GM12865 (cell line): ENCODE measurements at places on chromosomes 6 and 20.

GRCh38 chr20:25390538-25391528, at the start of gene ABHD12:
TSS of gene ABHD12 (minus strand) at chr20:25390835. CDS start at chr20:25390703, 132 bp downstream.
- DNase-seq, result peak; percentile 98

DNA sequence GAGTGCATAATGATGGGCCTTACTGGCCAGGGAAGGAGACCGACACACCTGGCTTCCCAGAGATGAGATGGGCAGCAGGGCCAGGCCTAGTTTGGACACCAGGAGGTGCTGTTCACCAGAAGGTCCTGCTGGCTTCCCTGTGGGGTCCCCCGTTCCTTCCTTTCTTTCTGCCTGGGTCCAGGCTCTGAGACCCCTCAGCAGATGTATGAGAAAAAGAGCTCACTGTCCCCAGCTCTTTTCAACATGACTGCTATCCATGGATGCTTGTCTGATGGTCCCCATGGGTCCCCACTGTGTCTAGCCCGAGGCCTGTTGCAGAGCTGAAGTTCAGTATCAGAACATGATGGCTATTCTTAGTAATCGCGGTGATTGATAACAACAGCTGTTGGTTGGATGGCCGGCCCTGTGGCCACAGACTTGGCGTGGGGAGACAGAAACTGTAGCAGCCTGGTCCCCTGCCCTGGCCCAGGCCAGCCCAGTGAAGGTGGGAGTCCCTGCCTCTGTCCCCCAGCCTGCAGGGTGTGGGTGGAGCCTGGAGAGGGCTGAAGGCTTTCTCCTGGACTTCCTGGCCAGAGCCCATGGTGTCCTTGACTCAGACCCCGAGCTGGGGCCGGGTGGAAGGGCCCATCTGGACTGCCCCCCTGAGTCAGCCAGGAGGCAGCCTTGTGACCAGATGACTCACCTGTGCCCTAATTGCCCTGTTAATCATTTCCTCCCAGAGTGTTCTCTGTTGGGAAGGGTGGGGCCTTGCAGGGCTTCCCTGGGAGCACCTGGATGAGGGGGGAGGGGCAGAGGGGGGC, 9.9 kb upstream of the BAK1 start:
- peak; percentile 73 for DNase-seq

- DNase-seq, result no peak
Measured at GRCh38 chr6:48610846-48611245, 499.8 kb upstream of the PTCHD4 start.

DNA sequence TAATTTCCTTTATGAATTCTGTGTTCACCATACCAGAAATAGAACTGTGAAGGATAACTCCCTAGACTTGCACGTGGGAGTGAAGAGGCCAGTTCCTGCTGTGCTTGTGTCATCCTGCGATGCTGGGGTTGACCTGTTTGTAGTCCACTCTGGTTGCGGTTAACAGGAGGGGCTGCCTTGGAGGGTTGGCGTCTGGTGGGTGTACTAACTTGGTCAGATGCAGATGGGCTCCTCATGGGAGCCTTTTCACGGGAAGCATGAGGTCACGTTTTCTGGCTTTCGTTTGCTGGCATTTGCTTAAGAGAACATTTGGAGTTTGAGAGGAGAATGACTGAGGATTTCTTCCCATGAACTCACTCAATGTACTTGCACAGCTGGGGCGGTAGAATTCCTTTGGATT, 41.2 kb downstream of the IGF2R start:
- no peak for DNase-seq

- DNase-seq, result no peak
Measured at GRCh38 chr20:62836967-62837490, 20.2 kb downstream of the COL9A3 start.

- peak; percentile 77 for DNase-seq
Measured at GRCh38 chr6:43454696-43455530, 435 bp downstream of the DLK2 start.

GRCh38 chr6:1554141-1554475, 55.6 kb upstream of the FOXC1 start:
- DNase-seq, result peak; percentile 10

DNA sequence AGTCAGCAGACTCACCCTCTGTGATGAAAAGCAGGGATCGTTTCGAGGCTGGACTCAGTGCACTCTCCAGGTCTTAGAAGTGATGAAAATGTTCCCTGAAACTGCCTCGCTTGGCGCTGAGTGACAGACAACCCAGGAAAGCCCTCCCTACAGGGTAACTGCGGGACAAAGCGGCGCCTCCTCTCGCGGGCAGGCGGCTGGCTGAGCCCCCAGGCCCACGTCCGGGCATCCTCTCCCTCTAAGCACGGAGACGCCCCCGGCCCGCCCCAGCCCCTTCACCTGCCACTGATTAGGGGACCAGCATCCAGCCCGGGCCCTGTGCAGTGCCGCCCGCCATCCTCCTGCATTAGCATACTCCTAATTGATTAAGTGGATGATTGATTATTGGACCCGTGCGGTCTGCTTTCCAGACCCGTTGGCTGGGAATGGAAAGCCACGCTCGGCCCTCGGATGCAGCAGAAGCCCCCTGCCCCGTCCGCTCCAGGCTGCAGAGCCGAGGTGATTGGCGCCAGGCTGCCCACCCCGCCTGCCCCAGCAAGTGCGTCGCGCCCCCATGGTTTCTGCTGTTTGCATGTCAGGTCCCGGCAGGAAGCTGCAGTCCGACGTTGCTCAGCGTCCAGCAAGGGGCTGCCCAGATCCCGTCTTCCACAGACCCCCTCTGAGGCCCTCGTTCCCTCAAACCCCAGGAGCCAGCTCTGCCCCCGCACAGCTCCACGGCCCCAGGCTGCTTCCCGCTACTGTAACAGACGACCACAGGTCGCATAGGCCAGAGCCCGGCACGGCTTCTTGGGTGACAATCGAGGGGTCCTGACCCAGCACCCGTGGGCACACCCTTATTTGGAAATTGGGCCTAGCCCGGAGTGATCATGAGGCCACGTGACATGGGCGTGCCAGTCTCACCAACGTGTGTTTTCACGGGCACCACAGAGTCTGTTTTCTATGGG, 131.6 kb downstream of the DLL1 start:
- no peak for DNase-seq

GRCh38 chr6:131107151-131107550, 28.1 kb upstream of the AKAP7 start:
- DNase-seq, result no peak

DNA sequence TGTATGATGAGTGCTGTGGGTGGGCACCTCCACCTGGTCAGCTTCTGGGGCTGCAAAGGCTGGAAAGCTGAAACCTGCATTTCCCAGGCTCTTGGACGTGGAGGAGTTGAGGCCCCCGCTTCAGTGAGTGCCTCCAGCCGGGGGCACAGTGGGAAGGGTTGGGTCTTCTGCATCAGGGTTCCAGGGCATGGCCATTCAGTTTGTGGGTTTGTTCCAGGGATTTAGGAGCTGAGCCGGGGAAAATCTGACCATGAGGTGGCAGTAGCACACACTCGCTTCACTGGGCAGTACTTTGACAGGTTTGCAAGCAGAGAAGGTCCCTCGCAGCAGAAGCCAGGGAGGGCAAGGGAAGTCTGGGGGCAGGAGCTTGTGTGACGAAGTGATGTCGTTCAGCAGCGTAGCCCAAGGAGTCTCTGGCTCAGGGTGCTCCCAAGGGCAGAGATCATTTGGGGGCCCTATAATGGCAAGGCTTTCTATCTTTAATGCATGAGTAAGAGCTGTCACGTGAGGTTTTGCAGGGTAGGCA, 69.5 kb upstream of the SULF2 start:
- peak; percentile 57 for DNase-seq

DNA sequence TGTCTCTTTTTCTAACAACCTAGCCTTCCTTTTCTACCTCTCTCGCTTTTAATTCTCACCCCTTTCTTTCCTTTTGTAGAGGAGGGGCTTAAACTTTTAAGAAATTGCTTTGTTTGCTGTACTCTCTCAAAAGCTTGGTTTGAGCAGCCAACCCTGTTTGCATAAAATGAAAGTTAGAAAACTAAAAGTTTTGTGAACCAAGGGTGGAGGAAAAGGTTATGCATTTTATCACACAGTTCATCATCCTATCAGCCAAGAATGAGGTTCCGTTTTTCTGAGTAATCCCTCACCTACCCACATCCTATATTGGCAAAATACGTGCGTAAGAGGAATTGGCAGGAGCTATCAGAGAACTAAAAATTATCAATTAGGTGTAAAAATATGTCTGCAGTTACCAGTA, 42.8 kb upstream of the LOC128125822 start:
- no peak for DNase-seq

DNA sequence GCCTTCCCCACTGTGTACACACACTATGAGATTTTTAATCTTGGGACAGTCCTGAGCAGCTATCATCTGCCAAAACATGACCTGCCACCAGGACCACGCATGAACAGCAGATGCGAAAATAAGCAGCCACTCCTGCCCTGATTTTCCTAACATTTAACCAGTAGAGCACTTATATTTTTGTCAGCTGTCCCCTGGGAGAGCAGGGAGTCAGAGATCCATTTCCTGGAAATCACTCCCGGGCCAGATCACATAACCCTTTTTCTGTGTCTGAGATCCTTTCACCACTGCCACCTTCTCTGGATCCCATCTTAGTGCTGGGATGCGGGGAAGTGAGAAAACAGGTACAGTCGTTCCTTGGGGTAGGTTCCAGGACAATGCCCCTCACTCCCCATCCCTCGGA, 5.7 kb downstream of the SDCBP2 start:
- no peak for DNase-seq
